Progenitor cell of endocrine pancreas (in vitro differentiated cells): ENCODE measurements at places on chromosomes 5 and 9. TPM values are rescaled to one million over a fixed set of nuclear protein-coding genes. Genes with fewer than 3 reads are reported as not detected.

DNA sequence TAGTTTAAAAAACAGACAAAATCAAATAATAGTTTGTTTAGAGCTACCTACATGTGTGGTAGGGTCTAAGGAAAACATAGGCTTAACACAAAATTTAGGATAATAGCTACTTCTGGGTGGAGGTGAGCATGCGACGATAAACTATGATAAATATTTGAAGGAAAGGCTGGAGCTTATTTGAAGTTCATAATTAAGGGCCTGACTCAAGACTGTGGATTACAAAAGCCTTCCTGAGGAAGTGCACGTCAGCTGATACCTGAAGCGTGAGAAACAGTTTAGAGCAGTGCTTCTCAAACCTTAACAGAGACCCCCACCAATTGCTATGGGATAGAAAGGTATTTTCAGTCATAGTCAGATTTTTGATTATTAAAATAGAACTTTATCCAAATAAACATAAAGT, 20.4 kb upstream of the UBLCP1 start:
- DNase-seq: no peak

- DNase-seq: no peak
Observed at GRCh38 chr5:140424135-140424534, 22.5 kb downstream of the ANKHD1 start.

Gene GPX3
- 28.2 and 34.1 TPM in 2 replicates for total RNA-seq

DNA sequence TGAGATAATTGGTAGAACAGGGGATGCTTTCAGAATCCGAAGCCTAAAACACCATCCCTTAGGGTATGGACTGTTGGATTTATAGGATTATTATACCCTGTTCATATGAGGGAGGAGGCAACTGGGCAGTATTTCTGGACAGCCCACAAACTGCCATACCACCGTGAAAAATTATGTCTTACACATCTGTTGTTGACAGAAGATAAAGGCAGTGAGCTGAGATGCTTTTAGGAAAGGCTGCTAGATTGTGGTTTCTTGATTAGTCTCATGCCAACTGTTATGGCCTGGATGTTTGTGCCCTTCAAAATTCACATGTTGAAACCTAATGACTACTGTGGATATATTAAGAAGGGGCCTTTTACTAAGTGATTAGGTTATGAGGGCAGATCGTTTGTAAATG, 83.7 kb upstream of the DHFR start:
- DNase-seq: no peak

GRCh38 chr5:55037046-55037771, 13.2 kb downstream of the GZMK start:
- DNase-seq: no peak

Gene CBY3
- not detected in 2 replicates for total RNA-seq

DNA sequence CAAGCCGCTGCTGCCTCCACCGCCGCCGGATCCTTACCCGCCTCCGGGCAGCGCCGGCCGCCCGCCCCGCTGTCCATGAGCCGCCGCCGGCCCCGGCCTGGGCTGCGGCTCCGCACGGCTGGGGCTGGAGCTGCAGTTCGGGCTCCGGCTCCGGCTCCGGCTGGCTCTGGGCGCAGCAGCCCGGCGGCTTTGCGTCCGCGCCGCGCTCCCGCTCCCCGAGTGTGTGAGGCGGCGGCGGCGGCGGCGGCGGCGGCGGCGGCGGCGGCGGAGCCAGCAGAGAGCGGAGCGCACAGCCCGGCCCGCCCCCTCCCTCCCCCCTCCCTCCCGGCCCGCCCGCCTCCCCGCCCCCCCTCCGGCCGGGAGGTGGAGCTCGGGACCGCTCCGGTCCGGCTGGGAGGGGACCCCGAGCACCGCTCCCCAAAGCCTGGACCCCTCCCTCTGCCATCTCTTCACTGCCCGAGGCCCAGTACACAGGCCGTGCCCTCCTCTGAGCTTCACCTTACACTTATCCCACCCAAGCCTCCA, at the start of gene PCDH1:
TSS of gene PCDH1 (minus strand) at position 225 of the 525 bp plus-strand sequence. CDS start at position 77, 148 bp downstream.
- peak; percentile 36 for DNase-seq

DNA sequence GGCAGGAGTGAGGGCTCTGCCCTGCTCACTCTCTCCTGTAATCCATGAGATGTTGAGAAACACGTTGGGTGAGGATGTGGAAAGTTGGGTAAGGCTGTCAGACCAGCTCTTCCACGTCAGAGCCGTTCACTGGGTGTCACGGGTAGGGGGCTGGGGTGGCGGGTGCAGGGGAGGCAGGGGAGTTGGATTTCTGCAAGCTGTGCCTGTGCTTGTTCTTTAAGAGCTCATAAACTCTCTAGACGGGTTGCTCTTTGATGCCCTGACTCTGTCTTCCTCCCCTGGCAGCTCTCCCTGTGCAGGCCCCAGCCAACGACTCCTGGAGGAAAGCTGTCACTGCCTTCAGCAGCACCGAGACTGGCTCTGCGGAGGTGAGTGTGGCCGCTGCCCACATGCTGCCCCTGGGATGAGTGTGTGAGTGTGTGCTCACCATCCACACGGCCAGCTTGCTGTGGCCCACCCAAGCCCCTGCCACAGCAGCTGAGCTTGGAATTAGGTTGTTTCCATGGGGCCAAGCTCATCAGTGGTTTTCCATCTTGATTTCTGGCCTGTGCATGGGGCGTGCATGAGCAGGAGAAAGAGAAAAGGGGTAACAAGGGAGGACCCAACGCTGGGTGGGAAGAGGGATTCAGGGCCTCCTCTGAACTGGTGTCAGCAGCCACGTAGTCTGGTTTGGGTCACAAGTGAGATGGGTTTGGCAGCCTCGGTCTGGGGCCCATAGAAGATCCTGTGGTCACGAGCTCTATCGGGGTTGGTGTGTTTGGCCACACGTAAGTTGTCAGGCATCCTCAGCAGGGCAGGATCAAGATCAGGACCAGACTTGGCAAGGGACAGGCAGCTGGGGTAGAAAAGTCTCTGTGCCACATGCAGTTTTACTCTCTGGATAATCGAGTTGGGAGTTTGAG, 21.0 kb upstream of the POMT1 start:
- no peak for DNase-seq
